ENCODE measurements at places on chromosomes 12 and 14.

DNA sequence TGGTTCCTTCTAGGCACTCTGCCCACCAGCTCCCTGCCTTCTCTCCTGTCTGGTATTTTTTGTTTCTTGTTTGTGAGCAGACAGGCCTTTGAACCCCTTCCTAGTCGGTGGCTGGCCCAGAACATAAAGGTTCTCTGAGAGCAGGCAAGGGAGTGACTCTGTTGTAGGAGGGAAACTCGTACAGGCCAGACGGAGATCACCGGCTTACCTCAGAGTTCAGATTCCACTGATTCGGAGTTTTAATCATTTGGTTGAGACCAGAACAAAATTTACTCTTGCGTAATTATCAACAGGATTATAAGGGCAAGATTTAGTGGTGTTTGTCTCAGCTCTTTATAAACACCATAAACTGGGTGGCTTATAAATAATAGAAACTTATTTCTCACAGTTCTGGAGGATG, 128.3 kb downstream of the PLXNC1 start:
- no peak for DNase-seq

GRCh38 chr12:48873096-48873495, 7.4 kb upstream of the RND1 start:
- DNase-seq: no peak

DNA sequence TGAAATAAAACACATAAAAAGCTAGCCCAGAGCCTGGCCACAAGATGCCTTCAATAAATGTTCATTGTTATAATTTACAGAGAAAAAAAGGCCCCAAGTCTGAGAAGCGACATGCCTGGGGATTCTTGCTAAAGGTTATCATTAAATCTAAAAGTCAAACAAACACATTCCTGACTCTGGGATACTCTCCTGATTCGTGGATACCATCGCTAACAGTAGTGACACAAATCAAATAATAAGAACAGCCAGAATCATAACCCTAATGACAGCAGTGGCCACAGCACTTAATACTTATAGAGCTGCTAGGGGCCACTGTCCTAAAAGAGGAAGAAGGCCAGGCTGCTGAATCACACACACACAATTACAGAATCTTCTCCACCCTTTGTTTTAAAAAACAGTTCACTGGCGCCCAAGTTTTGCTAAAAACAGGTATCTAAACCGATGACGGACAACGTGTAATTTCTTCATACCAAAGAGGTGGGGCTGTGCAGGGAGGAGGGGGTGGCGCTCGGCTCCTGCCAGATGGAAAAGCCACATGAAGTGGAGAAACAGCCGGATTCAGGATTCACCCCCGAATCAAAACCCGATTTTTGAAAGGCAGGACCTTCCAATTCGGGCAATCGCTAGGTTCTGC, 1.2 kb downstream of the CLIP1 start:
- DNase-seq: no peak

DNA sequence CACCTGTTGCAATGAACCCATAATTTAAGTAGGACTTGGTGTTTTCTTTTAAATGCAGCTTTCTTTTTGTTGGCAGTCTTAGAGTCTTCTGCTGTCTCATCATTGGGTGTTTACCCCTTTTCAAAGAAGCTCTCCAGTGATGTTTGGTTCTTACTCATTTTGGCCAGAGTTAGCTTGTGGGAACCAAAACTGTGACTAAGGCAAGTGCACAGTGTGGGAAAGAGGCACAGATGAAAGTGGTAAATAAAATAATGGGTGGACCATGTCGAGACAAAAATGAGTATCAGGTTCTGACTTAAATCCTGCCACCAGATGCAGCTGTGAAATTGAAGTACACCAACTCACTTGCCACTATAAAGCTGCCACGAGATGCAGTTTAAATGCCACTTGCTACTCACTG, 615.4 kb upstream of the MIS18BP1 start:
- no peak for DNase-seq

GRCh38 chr14:53285821-53286220, 132.7 kb upstream of the DDHD1 start:
- DNase-seq: no peak

- no peak for DNase-seq
Measured at GRCh38 chr14:100819829-100820475, 6.0 kb upstream of the MEG3 start.

DNA sequence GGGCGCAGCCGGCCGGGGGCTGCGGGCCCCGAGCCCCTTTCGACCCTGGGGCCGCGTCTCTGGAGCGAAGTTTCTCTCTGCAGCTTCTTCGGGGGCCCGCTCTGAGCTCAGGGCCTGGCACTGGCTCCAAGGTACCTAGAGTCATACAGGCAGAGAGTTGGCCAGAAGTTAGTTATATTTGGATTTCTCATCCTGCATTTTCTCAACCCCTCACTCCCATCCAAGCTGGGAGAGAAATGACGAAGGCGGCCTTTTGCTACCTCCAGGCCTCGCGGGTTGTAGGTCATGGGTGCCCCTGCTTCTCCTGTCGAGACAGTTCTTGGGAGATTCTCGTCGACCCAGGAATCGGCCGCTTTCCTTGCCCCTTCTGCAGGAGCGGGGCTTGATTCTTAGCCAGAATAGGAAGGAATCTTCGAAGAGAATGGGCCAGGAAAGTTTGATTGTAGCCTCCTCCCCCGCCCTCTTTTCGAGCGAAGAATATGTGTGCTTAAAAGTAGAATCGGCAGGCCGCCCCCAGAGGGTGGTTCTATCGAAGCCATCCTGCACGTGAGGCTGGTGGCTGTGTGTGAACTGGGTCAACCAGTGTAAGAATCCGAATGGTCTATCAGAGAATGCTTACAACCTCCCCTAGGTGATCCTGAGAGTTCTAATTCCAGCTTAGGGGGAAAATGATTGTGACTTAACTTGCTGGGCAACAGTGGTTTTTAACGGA, 785 bp downstream of the MLEC start:
- DNase-seq: no peak

DNA sequence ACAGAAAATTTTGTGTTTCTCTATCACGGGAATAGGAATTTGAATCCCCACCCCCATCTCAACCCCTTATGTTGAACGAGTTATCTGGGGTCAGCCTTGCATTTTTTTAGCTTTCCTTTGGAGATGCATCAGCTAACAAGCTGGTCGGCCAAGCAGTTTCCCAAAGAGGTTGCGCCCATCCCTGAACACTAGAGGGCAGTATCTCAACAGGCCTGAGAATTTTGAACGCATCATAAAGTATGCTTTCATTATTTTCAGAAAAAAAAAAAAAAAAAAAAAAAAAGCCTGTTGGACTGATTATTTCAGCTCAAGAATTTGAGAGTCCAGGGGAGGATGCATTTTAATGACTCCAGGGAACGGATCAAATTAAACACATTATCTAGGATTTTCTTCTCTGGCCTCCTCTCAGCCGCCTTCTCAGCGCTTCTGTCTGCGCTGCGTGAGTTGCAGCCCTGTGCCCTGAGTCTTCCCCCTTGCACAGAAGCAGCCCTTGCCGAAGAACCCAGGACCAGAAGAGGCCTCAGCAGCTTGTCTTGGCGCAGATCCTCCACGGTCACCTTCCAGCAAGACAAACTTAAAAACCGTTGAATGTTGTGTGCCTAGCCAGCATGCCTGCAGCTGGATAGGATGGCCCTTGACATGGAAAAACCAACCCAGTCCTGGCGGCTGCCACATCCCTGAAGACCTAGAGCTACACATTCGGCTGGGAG, 76.6 kb upstream of the GZMB start:
- DNase-seq: peak; percentile 10

DNA sequence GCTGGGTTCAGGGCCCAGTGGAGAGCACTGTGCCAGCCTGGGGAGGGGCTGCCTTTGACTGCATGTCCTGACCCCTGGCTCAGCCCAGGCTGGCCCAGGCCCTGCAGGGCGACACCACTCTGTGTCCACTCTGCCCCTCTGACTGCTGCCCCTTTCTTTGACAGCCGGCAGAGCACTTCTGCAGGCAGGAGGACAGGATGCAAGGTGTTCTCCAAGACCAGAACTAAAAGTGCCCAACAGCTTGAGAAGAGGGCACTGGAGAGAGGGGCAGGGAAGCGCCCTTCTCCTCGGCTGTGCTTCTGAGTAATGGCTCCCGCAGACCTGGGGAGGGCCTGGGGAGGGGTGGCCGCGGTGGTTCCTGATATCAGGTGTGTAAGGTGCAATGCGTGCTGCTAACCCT, 72.7 kb downstream of the WDR20 start:
- no peak for DNase-seq

GRCh38 chr12:47110011-47110541, 30.3 kb upstream of the AMIGO2 start:
- no peak for DNase-seq

- no peak for DNase-seq
Measured at GRCh38 chr14:81480741-81481140, 52.9 kb downstream of the SEL1L start.

GRCh38 chr14:76833011-76833410, 6.8 kb downstream of the LRRC74A start:
- DNase-seq: no peak

- no peak for DNase-seq
Measured at GRCh38 chr12:4984344-4984743, 59.3 kb upstream of the KCNA5 start.

GRCh38 chr14:28913056-28913455, 146.5 kb downstream of the FOXG1 start:
- DNase-seq: no peak

- no peak for DNase-seq
Measured at GRCh38 chr12:85029456-85029855, 6.6 kb downstream of the TSPAN19 start.

DNA sequence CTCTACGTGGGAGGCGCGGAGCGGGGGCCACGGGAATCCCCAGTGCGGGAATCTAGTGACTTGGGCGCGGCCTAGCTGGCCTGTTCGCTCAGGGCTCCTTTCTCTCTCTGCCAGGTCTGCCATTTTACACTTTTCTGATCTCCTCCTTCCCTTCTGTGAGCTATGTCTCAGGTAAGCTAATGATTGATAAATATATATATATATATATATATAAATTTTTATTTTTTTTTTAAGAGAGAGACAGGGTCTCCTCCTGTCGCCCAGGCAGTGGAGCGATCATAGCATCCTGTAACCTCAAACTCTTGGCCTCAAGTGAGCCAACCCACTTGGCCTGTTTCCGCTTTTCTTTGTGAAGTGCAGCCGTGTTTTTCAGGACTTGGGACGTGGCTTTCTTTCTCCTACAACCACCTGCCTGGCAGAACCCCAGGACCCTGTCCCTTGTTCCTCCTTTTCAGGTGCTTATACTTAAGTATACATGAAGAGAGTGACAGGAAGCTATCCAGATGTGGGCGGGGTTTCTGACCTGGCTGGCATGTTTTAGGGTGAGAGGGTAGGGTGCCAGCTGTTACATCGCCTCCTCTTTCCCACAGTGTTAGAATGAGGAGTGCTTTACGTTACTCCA, 547 bp downstream of the ZNF140 start:
- no peak for DNase-seq

DNA sequence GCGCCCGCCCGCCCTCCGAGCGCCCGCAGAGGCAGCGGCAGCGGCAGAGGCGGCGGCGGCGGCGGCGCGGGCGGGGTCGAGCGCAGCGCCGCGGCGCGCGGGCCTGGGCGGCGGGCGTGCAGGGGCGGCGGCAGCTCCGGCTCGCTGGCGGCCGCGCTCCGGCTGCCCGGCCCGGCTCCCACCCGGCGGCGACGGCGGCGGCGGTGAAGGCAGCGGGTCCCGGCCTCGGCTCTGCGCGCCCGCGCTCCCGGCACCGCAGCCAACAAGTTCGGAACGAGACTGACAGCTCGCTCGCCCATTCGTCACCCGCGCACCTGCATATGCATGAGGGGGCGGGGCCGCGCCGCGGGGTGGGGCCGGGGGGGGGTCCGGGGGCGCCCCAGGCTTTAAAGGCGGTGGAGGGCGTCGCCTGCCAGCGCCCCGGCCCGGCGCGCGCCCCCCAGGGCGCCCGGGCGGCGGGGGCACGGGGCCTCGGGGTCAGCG, at the start of gene JAG2:
Gene JAG2 (minus strand): TSS at position 281 of the 483 bp plus-strand sequence. CDS start 356 bp downstream, outside the sequence.
- DNase-seq: no peak

DNA sequence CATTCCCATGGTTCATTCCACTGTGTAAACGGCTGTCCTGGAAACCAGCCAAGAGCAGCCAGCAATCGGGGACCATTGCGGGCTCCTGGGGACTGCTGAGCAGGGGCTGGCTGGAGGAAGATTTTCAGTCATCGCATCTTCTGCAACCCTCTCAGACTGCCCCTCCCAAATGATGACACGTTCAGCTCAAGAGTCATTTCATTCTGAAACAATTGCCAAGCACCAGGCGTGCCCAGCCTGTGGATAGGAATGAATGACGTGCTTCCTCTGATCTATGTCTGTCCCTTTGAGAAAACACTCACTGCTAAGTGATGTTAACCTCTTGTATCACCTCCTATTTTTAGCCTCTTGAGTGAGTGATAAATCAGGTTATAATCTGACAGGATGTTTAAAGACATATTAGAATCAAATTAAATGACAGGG, 62.0 kb downstream of the NDUFA12 start:
- DNase-seq: no peak

- no peak for DNase-seq
Measured at GRCh38 chr12:6180268-6181051, 19.7 kb upstream of the CD9 start.

- peak; percentile 95 for DNase-seq
Measured at GRCh38 chr14:102125546-102125945, 14.2 kb upstream of the WDR20 start.

DNA sequence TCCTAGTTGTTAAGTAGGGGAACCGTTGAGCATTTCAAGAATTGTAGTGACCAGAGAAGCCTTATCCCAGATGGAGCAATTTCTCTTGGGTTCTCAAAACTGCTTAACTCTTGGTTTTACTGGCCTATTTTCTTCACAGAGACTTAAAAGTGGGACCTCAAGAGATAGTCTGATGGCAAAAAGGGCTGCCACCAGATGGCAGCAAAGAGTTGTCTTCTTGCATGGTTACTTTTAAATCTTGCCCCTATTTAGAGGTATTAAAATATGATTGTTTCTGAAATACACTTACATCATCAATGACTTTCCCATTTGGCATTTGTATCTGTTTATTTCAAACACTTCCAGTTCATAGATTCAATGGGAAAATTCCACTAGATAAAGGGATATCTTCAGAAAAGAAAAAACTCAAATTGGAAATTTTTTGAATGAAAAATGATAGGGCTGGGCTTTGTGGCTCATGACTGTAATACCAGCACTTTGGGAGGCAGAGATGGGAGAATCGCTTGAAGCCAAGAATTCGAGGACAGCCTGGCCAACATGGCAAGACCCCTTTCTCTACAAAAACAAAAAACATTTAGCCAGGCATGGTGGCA, 69.9 kb upstream of the CNTN1 start:
- DNase-seq: peak; percentile 3

- no peak for DNase-seq
Measured at GRCh38 chr12:81340910-81341309, 263.0 kb downstream of the ACSS3 start.

- no peak for DNase-seq
Measured at GRCh38 chr14:91390165-91390778, 27.3 kb downstream of the CCDC88C start.

DNA sequence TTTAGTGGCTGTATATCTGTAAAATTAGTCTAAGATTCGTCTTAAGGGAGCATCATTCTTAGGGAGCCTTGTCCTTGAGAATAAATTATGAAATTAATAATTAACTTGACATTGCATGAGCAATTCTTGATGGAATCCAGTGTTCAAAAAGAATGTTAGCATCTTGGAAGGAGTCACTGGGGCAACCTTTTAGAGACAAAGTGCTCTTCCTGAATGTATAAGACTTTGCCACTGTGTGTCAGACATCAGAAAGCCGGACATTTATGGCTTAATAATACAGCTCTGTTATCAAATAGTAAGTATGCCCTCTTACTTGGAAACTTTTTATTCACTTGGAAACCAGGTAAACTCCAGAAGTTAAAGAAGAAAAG, 83.3 kb downstream of the CCER1 start:
- DNase-seq: no peak

- no peak for DNase-seq
Measured at GRCh38 chr14:44271637-44272036, 235.4 kb downstream of the FSCB start.

Data from epithelial cell of proximal tubule (primary cell).